ENCODE measurements at places on chromosomes 5 and 9.
A peak's percentile ranks its signal among the peaks of the same experiment; 100 is the strongest.

DNA sequence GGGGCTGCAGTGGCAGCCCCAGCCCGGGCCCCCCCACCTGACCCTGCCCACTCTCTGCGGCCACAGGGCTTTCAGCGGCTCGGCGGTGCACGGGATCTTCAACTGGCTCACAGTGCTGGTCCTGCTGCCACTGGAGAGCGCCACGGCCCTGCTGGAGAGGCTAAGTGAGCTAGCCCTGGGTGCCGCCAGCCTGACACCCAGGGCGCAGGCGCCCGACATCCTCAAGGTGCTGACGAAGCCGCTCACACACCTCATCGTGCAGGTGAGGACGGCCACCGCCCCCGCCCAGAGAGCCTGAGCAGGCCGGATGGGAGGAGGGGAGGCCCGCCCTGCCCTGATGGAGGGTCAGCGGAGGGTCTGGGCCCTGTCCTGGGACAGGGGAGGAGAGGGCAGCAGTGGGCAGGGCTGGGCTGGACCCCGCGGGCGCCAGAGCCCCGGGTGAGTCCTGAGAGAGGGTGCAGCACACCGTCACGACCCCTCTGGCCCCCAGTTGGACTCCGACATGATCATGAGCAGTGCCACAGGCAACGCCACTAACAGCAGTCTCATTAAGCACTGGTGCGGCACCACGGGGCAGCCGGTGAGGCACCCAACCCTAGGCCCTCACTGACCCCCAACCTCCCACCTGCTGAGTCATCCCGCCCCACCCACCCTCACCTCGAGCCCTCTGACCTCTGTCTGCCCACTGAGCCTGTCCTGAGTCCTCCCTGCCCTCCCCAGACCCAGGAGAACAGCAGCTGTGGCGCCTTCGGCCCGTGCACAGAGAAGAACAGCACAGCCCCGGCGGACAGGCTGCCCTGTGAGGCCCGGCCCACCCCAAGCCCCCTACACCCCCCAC is 2.7 kb downstream of the SLC34A3 start:
- H3K4me3 ChIP-seq: no peak overlapping the region
- no peaks in the 10 kb centered on the region for H3K4me1 ChIP-seq
- ATAC-seq: no peak
- peaks cover 66% of the 10 kb centered on the region for H3K27me3 ChIP-seq
- H3K27ac ChIP-seq: no peak overlapping the region

DNA sequence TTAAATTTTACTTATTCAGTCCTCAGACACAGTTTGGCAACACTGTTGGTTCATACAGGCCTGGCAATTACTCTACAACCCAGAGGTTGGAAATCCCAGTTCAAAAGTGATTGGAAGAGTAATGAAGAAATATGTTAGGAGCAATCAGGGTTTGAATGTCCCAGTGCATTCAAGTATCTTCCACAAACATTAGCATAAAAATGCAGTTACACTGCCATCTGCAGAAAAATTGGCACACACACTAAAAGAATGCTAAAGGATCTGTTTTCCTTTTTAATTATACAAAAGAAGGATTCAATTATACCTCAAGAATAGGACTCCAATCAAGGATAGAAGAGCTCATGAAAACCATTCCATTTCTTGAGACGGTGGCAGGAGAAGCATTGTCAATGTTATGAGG is 130.2 kb downstream of the DNAH5 start:
- no peaks in the 10 kb centered on the region for H3K27me3 ChIP-seq
- no peak overlapping the region for H3K4me3 ChIP-seq
- no peak for ATAC-seq
- no peak overlapping the region for H3K27ac ChIP-seq
- no peaks in the 10 kb centered on the region for H3K36me3 ChIP-seq
- no peaks in the 10 kb centered on the region for H3K4me1 ChIP-seq

DNA sequence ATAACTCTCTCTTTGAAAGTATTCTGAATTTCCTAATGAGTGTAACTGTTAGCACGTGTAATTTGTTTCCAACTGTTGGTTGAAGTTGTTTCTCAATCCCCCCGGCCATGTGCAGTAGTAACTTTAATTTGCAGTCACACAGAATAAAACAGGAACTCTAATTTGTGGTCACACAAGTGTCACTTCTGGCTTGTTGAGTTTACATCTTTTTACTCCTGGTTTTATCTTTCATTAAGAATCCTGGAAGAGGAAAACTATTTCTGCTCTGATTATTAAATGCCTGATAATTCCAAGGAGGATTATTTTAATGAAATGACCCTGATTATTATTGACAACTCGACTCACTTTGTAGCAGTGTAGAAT is 1.2 kb downstream of the SCAMP1 start:
- H3K27ac ChIP-seq: peak overlapping the region; percentile 91
- no peak for ATAC-seq
- H3K4me1 ChIP-seq: peaks cover 41% of the 10 kb centered on the region
- no peaks in the 10 kb centered on the region for H3K27me3 ChIP-seq
- H3K4me3 ChIP-seq: peak overlapping the region; percentile 93
- no peaks in the 10 kb centered on the region for H3K36me3 ChIP-seq

- no peak for ATAC-seq
- no peak overlapping the region for H3K4me3 ChIP-seq
- H3K4me1 ChIP-seq: no peaks in the 10 kb centered on the region
- H3K36me3 ChIP-seq: no peaks in the 10 kb centered on the region
Observed at GRCh38 chr5:10578293-10578665, 14.4 kb downstream of the ANKRD33B start.

- H3K27ac ChIP-seq: no peak overlapping the region
- H3K36me3 ChIP-seq: no peaks in the 10 kb centered on the region
- no peaks in the 10 kb centered on the region for H3K4me1 ChIP-seq
- no peak overlapping the region for H3K4me3 ChIP-seq
- H3K27me3 ChIP-seq: peaks cover 14% of the 10 kb centered on the region
Observed at GRCh38 chr5:132008163-132008473, 3.3 kb downstream of the ACSL6 start.

DNA sequence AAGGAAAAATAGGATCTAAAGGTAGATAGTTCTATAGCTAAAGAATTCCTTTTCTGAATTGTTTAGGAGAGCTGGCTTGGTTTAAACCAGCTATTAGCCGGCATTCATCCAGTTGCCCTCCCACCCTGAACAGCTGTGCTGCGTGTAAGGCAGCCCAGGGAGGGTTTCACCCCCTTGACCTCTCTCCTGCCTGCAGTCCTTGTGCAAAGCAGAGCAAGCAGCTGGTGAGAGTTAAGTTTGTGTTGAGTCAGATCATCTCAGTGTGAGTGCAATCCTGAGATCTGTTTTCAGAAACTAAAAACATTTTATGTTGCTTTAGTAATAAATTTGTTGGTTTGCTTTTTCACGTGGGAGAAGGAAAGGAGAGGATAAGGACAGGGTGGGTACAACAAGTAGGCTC is 13.0 kb downstream of the SLC25A25 start:
- H3K27ac ChIP-seq: peak overlapping the region; percentile 74
- no peak overlapping the region for H3K4me3 ChIP-seq
- ATAC-seq: peak; percentile 82
- H3K36me3 ChIP-seq: no peaks in the 10 kb centered on the region

DNA sequence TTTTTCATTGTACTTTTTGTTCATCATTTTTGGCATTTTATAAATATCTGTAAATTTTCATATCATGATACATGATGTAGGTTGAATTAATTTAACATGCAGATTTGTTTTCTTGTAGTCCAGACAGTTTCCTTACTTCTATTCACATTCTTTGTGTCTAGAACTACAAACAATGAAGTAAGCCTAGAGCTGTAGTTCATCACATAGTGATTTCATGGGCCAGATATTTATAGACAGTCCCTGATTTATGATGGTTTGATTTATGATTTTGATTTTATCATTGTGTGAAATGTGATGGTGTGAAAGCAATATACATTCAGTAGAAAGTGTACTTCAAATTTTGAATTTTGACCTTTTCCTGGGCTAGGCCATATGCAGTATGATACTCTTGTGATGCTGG is 139.0 kb downstream of the ARHGEF28 start:
- no peaks in the 10 kb centered on the region for H3K36me3 ChIP-seq
- H3K4me3 ChIP-seq: no peak overlapping the region
- ATAC-seq: no peak
- H3K4me1 ChIP-seq: no peaks in the 10 kb centered on the region

DNA sequence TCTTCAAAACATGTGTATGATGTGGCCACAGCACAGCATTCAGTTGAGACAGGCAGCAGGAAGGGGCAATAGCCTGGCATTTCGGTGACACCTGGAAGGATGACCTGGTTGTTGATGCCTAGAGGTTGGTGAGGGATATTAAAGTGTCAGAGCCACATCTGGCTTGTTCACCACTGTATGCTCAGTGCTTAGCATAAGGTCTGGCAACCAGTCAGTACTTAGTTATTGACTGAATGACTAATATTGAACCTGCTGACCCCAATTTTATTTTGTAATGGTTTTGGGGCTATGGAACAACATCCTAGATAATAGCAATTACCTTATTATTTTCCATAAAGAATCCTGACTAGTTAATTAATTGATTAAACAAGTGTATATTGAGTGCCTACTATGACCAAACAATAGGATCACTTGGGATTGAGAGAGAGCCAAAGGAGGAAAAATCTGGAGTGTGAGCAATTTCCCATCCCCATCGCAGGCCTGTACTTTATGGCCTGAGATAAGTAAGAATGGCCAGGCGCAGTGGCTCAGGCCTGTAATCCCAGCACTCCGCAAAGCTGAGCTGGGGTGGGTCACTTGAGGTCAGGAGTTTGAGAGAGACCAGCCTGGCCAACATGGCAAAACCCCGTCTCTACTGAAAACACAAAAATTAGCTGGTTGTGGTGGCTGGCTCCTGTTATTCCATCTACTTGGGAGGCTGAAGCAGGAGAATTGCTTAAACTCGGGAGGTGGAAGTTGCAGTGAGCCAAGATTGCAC is 85.4 kb upstream of the PLPP1 start:
- H3K4me3 ChIP-seq: no peak overlapping the region
- no peaks in the 10 kb centered on the region for H3K27me3 ChIP-seq
- H3K4me1 ChIP-seq: no peaks in the 10 kb centered on the region
- H3K27ac ChIP-seq: peak overlapping the region; percentile 19
- ATAC-seq: no peak

DNA sequence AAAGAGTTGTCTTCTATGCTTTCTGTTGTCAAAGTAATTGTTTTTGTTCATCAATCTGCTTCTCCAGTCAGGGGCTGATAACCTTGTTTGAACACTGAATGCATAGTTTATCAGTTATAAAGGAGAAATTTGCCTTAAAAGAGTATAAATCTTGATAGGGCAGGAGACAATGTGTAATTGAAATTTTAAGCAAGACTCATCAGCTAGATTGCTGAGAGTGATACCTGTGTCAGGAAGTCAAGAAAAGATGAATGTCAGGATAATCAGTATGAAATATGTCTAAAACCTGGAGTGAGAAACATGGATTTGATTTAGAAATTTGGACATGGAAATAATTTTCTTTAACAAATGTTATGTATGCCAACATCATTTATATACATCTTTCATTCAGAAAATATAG is 1258.1 kb downstream of the EFNA5 start:
- no peak for ATAC-seq
- no peaks in the 10 kb centered on the region for H3K27me3 ChIP-seq
- H3K27ac ChIP-seq: no peak overlapping the region
- H3K36me3 ChIP-seq: no peaks in the 10 kb centered on the region

Measured in gastroesophageal sphincter (tissue), 4 donors.